Activated naive CD4-positive, alpha-beta T cell (primary cell): ENCODE measurements at places on chromosomes 5 and 9.

DNA sequence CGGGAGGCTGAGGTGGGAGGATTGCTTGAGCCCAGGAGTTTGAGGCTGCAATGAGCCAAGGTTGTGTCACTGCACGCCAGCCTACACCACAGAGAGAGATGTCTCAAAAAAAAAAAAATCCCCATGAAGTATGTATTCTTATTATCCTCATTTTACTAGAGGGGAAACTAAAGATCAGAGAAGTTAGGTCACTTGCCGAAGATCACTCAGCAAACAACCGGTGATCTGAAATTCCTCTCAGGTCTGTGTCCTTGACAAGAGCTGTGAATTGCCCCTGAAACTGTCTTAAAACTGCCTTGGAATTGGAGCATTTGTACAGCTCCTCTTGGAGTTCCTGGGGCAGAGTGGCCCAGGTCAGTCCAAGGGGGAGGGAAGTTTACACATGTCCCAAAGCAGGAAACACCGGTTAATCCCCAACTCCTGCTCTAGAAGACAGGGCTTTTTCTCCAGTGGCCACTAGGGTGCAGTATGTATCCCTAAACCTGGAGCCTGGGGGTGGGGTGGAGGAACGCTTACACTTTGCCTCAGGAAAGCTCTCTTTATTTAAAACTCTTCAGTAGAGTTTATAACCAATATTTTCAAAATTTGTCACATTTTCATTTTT, 27.6 kb downstream of the AQP7 start:
- DNase-seq: no peak

DNA sequence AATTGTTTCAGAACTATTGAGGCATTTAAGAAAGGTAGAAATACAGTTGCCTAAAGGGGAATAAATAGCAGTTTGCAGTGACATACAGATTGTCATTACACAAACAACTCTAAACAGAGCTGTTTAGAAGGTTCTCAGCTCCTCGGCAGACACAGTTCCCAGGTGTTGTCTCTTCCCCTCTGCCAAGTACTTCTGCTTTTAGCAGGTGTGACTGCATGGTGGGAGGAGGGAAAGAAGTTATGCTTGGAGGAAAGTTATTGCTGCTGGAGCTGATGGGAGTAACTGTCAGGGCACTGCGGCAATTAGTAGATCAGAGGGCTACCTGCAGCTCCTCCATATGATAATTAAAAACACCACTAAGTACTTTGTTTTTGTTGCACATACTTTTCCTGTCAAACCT, 14.5 kb downstream of the EDIL3 start:
- DNase-seq: no peak

- peak; percentile 35 for DNase-seq
Observed at GRCh38 chr5:175696139-175696854, 38.4 kb downstream of the HRH2 start.

- DNase-seq: no peak
Observed at GRCh38 chr5:79408028-79408427, 105.9 kb downstream of the HOMER1 start.

DNA sequence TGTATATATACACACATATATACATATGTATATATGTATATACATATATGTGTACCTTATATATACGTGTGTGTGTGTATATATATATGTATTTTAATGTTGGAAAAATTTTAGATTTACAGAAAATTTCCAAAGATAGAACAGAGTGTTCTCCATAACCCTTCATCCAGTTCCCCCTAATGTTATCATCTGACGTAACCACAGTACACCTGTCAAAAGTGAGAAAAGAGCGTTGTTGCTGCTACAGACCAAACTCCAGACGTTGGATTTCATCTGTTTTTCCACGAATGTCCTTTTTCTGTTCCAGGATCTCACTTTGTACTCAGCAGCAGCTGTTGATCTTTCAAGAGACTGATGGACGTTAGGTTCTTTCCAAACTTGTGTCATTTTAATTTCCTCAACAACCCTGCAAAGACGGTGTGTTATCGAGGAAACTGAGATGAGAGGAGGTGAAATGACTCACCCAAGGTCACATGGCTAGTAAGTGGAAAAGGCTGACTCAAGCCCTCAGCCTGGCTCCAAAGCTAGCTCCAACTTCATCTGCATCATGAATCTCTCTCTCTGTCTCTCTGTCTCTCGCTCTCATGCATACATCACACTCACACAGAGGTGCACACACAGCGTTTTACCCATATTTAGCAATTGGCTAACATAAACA, 17.0 kb upstream of the NTNG2 start:
- no peak for DNase-seq

GRCh38 chr9:107594908-107595530, 105.5 kb upstream of the KLF4 start:
- DNase-seq: no peak
